ENCODE measurements at places on chromosomes 13 and 19.

GRCh38 chr13:64770743-64771142, 2459.4 kb downstream of the PCDH9 start:
- DNase-seq, result no peak

DNA sequence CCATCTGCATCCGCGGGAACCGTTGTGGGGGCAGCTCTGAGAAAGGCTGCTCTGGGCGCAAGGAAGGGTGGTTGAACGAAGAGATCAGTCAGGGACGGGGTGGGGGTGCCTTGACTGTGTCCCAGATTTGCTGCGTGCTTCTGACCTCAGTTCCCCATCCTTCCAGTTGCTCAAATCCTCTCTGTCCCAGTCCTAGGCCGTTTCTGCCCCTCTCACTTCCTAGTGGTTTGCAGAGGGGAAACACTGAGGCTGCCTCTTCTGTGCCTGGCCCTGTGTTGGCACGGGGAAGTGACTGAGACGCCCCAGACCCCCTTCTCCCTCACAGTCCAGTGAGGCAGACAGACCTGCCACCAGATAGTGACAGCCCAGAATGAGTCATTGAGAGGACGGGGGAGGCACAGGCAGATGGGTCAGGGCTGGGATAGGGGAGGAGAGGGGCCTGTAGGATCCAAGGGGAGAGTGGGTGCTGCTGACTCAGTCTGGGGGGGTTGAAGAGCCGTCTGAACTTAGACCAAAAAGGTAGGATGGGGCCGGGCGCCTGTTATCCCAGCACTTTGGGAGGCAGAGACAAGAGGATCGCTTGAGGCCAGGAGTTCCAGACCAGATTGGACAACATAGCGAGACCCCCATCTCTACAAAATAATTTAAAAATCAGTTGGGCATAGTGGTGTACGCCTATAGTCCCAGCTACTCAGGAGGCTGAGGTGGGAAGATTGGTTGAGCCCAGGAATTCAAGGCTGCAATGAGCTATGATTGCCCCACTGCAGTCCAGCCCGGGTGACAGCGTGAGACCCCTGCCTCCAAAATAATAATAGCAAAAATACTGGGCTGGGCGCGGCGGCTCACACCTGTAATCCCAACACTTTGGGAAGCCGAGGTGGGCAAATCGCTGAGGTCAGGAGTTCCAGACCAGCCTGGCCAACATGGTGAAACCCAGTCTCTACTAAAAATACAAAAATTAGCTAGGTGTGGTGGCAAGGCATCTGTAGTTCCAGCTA, 26.5 kb downstream of the NUMBL start:
- no peak for DNase-seq

DNA sequence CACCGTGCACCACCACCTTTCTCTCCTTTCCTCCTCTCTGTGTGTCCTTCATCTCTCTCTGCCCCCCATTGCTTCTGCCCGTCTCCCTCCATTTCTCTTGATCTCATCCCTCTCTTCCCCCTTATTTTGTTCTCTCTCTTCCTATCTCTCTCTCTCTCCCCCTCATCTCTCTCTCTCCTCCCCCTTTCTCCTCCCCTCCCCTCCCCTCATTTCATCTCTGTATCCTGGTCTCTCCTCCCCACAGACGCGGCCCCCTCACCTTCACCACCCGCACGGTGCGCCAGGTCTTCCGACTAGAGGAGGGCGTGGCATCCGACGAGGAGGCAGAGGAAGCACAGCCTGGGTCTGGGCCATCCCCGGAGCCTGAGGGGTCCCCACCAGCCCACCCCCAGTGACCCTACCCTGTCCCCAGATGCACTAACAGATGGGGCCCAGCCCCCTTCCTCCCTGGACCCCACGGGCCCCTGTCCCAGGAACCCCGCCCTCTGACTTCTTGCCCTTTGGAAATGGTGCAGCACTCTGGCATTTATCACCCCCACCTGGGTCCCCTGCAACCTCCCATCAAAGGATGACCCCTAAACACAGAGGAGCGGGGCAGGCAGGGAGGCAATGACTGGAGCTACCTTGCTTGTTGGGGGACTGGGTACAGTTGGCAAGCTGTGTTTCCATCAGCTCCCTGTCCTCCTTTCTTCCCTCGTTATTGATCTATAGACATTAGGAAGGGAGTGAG, 19.6 kb downstream of the KCNC3 start:
- DNase-seq, result no peak

GRCh38 chr13:100314132-100314910, 225.4 kb downstream of the PCCA start:
- DNase-seq, result no peak

All from activated CD4-positive, alpha-beta T cell treated with anti-CD3 and anti-CD28 coated beads, Interleukin-2, Interleukin-4, amounts not matched to agents 100 ng/mL and 50 ng/mL, durations not matched to agents 16 hours and 8 hours (primary cell).